ENCODE measurements at places on chromosomes 6 and 20.

DNA sequence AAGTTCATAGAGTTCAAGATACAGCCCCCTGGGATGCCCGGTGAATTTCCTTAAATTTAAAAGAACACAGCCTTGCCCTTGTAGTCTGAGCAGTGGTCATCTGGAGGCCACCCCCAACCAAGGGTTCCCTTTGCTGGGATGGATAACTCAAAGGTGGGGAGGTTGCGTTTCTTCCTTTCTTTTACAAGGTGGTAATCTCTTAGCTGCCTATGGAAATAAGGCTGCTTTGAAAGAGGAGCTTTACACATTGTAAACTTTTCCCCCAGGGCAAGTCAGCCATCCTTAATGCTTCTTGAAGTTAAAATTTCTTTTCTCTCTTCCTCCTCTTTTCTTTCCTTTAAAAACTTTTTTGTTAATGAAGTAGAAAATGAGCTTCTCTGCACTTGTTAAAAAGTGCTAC lies 71.2 kb upstream of the PRDM1 start:
- no peak for DNase-seq

- DNase-seq, result no peak
Measured at GRCh38 chr6:159092631-159093030, 47.8 kb upstream of the TAGAP start.

DNA sequence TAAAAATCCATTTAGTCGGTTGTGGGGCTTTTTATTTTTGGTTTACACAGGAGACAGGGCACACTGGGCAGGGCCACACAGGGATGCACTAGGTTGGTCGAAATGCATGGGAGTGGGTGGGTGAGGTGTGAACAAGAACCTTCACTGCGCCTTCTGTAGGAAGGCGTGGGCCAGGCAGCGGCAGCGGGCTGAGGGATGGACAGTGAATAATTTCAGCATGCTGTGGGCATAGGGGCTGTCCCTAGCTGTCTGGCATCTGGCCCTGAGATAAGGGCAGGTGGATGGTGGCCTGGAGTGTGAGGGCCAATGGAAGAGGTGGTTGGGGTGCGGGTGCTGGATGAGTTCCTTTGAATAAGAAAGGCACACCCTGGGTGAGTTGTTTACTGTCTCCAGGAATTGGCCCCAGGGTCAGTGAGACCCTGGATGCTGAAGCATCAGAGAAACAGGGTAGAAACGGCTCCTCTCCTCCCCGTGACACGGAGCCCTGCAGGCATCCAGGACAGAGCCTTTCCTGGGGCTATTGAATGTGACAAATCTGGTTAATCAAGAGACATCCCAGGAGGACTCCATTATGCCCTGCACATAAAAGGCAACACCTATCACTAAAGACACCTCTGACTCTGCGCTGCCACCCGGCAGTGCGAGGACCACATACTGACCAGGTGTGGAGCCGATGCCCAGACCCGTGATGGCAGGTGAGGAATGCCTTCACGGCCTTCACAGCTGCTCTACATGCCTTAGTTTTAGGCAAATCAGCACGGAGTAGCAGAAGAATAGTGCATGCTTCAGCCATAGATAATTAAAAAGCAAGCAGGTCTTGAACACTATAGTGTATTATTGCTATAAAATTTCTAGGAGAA lies 123.0 kb upstream of the SNX9 start:
- DNase-seq, result no peak

DNA sequence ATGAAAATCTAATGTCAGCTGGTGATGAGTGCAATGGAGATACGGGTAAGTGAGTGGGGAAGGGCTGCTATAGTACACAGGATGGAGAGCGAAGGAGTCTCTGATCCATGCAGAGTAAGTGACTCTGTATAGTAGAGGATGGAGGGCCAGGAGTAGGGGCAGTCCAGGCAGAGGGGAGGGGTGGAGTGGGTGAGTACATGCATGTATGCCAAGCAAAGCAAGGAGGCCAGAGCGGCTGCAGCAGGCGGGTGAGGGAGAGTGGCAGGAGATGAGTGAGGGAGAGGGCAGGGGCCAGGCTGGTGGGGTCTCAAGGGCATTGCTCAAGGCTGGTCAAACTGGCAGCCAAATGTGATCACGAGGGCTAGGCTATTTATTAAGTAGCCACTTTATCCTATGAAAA lies 94.0 kb downstream of the PREP start:
- DNase-seq, result no peak

GRCh38 chr6:166105341-166106075 lies 62.1 kb downstream of the TBXT start:
- DNase-seq, result no peak

GRCh38 chr20:63295846-63296245 lies 2.9 kb downstream of the COL20A1 start:
- no peak for DNase-seq

DNA sequence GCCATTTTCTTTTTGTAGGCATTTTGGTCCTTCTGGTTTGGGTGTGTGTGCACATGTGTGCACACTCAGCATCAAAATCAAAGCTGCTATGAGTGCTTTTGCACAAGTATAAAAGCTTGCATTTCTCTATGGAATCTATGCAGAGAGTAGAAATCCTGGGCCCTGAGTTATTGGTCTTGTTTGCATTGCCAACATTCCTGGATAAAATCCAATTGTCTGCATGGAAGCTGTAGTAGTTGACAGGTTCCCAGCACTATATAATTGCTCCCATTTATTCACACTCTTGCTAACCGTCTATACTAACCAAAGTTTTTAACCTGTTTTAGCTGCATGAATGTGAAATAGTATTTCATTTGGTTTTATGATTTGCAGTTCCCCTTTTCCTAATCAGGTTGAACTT lies 277.0 kb downstream of the FOXA2 start:
- no peak for DNase-seq

DNA sequence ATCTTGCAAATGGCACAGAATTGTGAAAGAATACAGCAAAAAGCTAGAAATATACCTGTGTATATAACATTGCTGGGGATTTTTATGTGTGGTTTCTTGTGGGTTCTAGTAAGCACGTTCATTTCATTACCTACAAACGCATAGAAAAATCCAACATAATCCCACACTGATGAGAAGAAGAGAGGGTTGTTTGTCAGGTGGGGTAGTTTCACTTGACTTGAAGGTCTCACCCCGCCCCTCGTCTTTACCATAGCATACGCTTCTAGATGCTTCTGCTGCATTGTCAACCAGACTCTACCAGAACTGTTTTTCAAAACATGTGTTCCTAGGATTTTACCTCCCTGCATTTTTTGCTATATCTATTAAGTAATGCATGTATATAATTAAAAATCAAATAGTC lies 284.1 kb upstream of the TAB2 start:
- no peak for DNase-seq

DNA sequence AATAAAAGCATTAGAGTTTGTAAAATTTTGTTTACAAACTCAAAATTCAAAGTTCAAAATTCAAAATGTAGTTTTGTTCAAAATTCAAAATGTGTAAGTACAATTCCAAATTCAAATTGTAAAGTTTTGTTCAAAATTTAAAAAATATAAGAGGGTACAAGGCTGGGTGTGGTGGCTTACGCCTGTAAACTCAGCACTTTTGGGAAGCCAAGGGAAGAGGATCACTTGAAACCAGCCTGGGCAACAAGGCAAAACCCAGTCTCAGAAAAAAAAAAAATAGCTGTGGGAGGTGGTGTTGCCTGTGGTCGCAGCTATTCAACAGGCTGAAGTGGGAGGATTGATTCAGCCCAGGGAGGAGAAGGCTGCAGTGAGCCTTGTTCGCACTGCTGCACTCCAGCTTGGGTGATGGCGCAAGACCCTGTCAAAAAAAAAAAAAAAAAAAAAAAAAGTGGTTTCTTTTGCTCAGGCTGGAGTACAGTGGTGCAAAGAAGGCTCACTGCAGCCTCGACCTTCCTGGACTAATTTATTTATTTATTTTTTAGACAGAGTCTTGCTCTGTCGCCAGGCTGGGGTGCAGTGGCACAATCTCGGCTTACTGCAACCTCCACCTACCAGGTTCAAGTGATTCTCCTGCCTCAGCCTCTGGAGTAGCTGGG lies 5.4 kb upstream of the ZBTB12 start:
- peak; percentile 28 for DNase-seq

GRCh38 chr20:4673371-4674001 lies 48.2 kb upstream of the PRND start:
- DNase-seq, result no peak

- no peak for DNase-seq
Measured at GRCh38 chr6:100833972-100834574, 47.1 kb downstream of the ASCC3 start.

DNA sequence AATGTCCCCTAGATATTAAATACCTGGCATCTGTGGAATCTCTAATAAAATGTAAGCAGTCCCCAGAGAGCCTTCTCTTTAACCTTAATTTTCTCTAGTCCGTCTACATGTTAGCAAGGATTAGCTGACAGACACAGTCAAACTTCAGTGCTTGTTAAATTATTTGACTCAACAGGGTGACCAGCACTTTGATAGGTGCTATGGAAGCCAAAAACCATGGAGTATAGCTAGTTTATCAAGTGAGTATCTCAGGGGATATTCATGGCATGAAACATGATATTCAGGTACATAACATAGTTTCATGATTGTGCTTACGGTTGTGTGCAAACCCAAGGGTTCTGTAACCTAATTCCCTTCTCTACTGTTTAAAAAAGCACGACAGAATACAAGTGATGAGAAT lies 3.9 kb downstream of the RHAG start:
- no peak for DNase-seq

GRCh38 chr6:125340991-125341390 lies 39.2 kb upstream of the HDDC2 start:
- no peak for DNase-seq

DNA sequence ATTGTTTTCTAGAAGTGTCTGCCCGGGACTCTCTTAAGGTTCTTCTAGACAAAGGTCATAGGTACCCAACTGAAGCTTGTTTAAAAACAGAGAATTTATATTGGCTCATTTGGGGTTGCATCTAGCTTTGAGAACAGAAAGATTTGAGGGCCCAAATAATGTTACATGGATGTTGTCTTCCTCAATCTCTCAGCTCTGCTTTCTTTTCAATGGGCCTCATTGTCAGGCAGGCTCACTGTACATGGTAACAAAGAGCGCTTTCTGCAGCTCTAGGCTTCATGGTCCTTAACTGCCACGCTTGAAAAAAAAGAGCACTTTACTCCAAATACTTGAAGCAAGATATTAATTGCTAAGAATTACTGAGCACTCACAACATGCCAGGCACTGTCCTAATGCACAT lies 22.2 kb downstream of the NHLRC1 start:
- DNase-seq, result no peak

GRCh38 chr6:127162836-127163235 lies 44.4 kb downstream of the RSPO3 start:
- DNase-seq, result no peak

All from A549 (cell line).